ENCODE measurements at places on chromosomes 16 and 17.

DNA sequence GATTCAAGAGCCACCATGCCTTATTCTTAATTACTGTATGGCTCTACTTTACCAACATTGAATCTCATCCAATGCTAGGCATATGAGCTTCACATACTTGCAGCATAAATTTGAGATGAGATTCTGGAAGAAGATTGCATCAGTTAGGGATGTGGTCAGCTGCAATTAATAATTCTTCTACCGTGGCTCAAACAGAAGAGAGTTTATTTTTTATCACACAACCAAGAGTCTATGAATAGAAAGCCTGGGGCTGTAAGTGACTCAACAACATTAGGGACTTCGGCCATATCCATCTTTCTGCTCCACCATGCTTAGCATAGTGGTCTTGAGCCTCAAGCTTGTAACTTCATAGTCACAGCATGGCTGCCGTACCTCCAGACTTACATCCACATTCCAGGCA is 179.4 kb upstream of the IRX6 start:
- DNase-seq = no peak

DNA sequence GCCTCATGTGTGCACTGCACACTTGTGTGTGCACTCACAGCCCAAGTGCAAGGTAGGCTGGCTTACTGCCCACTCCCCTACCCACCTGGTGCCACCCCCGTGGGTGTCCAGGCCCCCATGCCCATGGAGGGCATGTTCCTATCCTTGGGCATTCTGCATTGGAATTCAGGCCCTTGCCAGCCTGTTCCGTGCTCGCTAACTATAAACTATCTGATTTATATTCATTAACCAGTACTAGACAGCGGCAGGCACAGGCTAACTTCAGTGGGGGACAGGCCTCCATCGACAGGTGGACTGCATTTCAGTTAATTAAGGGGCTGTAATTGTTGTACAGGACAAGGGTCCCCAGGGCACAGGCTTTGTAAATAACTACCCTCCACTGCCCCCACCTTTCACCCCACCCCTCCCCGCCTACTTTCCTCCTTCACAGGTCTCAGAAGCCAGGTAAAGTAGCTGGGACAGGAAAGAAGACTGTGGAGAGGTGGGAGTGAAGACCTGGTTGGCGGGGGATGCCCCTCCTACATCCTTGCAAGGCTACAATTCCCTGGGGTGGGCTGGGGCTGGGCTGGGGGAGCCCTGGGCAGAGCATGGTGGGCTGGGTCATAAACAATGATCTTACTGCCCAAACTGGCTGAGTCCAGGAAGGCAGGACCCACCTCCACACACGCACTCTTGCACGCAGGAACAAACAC is 119.0 kb upstream of the LHX1 start:
- no peak for DNase-seq

DNA sequence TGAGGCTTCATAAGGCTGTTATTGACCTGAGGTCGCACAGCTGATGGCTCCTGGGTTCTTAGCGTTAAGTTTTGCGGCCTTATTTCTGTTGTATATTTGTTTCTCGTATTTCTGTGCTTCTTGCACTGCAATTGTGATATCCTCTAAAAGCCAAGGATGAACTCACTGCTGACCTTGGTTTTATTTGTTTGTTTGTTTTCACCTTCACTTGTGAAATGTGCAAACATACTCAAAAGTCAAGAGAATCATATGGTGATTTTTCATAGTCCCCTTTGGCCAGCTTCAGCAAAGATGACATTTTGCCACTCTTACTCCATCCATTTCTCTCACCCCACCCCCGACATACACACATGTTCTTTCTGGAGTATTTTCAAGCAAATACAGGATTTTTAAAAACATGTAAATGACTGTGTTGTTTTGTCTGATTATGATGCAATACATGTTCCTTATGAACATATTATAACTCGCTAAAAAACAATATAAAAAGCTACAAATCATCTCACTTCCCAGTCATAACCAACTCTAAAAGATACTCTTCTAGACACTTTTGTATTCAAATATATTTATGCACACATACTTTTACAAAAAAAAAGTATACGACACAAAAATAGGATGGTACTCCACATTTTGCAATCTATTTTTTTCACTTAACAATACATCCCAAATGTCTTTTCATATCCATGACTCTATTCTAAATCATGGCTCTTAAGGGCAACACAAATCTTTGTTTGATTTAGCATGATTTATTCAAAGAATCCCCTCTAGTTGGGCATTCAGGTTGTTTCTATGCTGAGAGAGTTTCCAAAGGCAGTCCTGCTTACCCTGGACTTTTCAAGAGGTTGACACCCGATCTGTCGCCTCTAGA is 5.7 kb upstream of the ZCCHC14 start:
- no peak for DNase-seq

- no peak for DNase-seq
Observed at GRCh38 chr17:52157603-52158449, 688 bp downstream of the CA10 start.

Data from kidney epithelial cell (primary cell).